ENCODE measurements at places on chromosomes 4 and X. TPM values are rescaled to one million over a fixed set of nuclear protein-coding genes. Genes with fewer than 3 reads are reported as not detected.

The TRAM1L1 gene
- 1.0 TPM for polyA plus RNA-seq

The PCSK1N gene
- polyA plus RNA-seq = 1.8 TPM

The FAM47B gene
- polyA plus RNA-seq = not detected

The TMPRSS11B gene
- 0.11 TPM for polyA plus RNA-seq

The RAPGEF2 gene
- polyA plus RNA-seq = 7.4 TPM

Measured in adipose tissue (tissue), 3 donors.